ENCODE measurements at places on chromosomes 12 and 14.

DNA sequence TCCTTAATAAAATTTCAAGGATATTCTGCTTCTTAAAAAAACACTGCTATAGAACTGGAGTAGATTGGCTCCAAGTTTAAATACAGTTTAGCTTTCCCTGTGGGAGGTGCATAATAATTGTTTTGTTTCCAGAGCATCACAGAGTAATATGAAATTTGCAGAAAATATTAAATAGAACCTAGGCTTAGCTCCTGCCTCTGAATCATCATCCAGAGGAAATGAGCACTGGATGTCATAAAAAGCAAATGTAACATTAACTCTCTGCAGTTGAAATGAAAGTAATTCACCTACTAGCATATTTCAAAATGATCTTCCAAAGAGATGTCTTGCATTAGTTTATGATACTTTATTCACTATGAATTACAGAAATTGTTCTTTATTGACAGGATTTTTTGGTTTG, 769.8 kb downstream of the C12orf50 start:
- no peak for ATAC-seq

DNA sequence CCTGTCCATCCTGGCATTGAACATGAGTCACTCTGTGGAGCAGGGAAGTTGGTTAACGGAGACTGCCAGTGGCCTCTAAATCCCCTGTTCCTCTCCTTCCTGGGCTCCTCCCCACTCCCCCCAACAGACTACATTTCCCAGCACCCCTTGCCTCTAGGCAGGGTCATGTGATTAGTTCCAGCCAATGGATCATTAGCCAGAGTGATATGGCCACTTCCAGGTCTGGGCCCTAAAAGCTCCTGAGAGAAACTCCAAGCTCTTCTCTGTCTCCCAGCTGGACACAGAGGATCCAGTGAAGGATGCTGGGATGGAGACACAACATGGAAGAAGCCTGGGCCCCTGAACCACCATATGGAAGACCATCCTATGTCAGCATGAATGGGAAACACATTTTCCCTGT, 54.4 kb upstream of the RFLNA start:
- peak; percentile 35 for ATAC-seq

GRCh38 chr12:32569259-32569658, 109.8 kb upstream of the DNM1L start:
- no peak for ATAC-seq

GRCh38 chr12:89211456-89211855, 140.8 kb downstream of the DUSP6 start:
- ATAC-seq = no peak

GRCh38 chr14:29462772-29463171, 464.9 kb downstream of the PRKD1 start:
- ATAC-seq = no peak

- ATAC-seq = no peak
Measured at GRCh38 chr14:66152747-66153146, 333.4 kb upstream of the CCDC196 start.

GRCh38 chr12:121652767-121653497, 16.5 kb downstream of the MORN3 start:
- no peak for ATAC-seq

DNA sequence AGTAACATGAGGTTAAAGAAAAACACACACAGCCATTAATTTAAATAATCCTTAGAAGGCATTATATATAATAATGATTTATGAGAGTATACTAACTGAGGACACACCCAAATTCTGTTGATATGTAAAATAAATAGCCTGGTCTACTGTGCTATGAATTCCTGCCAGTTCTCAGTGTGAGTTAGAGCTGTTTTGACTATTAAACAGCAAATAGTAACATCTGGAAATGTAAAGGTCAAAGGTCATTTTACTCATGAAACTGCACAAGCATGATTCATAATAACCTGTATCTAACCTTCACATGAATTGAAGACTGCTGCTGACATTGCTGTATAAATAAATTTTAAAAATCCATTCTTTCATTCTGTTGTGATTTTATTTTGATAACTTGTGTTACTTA, 966.7 kb downstream of the SLC6A15 start:
- no peak for ATAC-seq

GRCh38 chr12:92365333-92365732, 219.7 kb upstream of the BTG1 start:
- no peak for ATAC-seq

Data from activated T-helper 17 cell treated with anti-CD3 and anti-CD28 coated beads, Interleukin-2, amount 50 U/mL, for 72 hours (primary cell).